Globus pallidus (tissue), 1 donor: ENCODE measurements at places on chromosomes 1 and 21.

DNA sequence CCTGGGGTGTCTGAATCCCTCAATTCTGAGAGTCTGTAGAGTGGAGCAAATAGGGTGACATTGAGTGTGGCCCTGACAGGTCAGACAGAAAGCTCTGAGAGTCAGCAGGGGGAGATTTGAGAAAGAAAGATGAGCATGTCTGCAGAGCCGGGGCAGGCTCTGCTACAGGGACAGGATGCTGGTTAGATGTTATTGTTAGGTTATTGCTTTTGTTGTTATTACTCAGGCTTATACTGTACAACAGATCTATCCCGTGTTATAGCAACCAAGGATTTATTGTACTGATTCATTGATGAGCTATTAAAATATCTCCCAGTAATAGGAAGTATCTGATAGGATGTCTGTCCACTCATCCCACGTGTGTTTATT, 59.5 kb downstream of the NFASC start:
- DNase-seq, result no peak

- no peak for DNase-seq
Observed at GRCh38 chr1:5878971-5879370, 113.3 kb downstream of the NPHP4 start.

DNA sequence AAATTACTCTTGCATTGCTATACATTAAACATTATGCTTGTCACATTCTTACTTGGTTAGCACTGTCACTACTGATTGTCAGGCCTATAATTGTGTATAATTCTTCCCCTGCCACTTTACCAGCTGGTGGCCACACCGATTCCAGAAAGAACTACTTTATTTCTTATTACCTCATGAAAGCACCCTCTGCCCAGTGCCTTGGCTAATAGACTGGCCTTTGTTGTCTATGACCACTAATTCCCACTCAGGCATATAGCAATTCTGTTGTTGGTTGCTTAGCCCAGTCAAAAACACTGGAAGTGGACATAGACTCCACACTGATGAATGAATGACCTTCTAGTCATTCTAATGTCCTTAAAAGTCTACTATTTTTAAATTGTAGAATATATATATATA, 35.6 kb downstream of the MRPL39 start:
- DNase-seq, result no peak

DNA sequence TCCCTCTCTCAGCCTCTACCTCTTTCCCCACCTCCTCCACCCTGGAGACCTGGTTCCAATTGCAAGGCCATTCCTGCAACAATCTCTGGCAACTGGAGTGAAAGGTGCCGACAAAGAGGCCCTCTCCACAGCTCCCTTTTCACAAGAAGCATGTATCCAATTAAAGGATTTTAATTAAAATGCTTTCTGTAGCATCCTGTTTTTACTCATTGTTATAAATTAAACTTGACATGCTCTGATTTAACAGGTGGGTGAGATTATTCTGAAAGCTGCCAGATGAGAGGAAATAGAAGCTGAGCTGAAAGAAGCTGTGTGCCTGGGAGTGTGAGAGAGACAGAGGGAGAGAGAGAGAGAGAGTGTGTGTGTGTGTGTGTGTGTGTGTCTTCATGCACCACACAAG, 160.5 kb downstream of the TBX15 start:
- no peak for DNase-seq

DNA sequence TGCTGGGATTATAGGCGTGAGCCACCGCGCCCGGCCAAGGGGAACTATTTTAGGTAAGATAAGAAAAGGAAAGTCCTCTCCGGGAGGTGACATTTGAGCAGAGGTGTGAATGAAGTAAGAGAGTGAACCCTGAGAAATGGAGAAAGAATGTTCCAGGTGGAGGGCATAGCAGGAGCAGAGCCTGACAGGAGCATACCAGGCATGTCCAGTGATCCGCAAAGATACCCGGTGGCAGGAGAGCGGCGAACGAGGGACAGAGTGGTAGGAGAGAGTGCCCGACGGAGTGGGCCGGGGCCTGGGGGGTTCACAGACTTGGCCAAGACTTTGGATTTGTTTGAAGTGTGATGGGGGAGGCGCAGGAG, 7.9 kb upstream of the RPS6KA1 start:
- DNase-seq, result no peak

GRCh38 chr1:227351443-227351842, 33.2 kb upstream of the CDC42BPA start:
- DNase-seq, result no peak

DNA sequence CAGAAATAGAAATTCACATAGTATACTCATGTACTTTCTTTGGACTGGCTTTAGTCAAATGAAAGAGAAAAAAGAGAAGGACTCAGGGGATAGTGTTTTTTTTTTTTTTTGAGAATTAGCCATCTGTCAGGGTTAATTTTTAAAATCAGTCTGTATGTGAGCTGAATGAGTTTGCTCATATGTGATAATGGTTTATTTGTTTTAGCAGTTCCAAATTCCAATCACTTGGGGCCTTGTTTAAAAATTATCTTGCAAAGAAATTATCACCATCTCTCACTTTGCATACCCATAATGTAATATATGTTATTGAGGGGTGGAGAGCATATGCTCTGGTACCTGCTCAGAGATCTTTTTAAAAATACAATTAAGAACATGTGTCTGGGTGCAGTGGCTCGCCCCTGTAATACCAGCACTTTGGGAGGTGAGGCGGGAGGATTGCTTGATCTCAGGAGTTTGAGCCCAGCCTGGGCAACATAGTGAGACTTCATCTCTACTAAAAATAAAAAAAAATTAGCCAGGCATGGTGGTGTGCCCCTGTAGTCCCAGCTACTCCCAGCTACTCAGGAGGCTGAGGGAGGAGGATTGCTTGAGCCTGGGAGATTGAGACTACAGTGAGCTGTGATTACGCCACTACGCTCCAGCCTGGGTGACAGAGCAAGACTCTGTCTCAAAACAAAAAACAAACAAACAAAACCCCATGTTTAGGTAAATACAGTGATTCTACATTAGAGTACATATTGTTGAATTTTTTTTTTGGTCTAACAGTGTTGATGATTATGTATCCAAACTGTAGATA, 19.7 kb downstream of the GNAI3 start:
- DNase-seq, result no peak

GRCh38 chr1:12665511-12665910, 21.6 kb downstream of the AADACL4 start:
- DNase-seq, result no peak

DNA sequence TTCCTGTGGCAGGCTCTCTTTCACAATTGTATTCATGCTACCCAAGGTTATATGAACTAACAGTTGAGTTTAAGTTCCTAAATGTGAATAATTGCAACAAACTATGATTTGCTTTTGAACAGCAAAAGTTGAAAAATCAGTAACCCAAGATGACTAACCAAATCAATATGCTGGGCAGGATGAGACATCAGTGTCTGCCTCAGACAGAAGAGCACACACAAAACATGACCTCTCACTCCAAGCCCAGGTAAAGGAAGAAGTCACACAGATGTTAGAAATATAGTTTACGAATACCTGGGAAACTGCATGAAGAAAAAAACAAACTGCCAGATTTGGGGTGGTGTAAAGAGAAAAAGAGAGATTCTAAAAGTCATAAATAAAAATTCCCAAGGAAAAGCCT, 3.5 kb downstream of the OR2L13 start:
- no peak for DNase-seq

GRCh38 chr1:26132128-26132833, 20.7 kb downstream of the PDIK1L start:
- DNase-seq, result no peak

DNA sequence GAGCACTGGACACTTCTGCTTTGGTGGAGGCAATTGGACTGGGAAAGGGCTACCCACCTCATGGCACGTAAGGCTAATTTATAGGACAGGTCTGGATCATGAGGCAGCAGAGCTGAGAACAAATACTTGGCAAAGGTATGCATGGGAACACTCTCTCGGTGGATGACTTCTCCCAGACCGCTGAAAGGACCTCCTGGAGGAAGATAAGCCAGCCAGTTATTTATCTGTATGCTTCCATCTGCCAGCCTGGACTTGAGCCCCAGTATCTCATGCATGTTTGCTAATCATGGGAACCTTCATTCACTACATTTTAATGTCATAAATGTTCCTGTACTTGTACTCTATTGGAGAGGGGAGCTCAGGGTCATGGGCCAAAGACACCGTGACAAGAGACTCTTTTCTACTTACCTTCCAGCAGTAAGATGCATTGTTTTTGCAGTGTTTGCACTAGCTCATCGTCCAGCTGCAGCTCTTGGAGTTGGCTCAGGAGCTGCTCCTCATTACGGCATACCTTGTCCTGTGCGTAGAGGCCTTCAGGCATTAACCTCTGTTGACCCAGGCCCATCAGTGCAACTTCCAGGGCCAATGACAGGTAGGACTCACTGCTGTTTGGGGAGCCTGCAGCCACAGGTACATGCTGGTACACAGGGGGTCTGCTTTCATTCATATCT, 23.7 kb downstream of the UROD start:
- DNase-seq, result no peak

DNA sequence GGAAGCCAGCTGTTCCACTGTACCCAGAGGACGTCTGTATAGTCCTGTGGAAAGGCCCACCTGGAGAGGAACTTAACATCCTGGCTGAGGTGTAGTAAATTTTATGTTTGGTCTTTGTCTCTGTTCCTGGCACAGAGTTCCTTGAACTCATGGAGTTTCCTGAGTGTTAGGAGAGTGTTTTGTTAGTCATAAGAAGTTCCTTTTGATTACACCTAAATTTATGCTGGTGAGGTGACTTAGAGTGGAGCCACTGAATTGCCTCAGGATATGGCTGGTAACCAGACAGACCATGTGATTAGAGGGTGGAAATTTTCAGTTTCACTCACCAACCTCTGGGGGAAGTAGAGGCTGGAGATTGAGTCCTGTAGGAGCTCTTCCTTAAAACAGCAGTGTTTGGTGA, 57.9 kb downstream of the RASAL2 start:
- DNase-seq, result no peak

DNA sequence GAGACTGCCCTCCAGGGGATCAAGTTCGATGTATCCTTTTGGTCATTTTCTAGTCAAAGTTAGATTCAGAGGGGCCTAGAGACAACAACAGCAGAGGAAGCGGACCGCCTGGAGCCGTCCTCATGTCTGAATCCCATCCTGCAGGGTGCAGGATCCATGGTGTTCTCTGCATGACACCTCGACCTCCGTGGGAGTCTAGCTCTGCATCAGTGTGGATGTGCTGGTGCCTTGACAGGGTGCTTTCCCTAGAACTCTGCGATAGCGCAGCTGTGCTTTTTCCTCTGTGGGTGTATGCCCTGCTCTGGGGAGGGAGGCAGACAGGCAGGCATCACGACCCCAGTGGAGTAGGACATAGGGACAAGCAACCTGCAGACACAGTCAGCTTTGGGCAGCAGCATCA, 48.2 kb upstream of the A3GALT2 start:
- DNase-seq, result no peak

DNA sequence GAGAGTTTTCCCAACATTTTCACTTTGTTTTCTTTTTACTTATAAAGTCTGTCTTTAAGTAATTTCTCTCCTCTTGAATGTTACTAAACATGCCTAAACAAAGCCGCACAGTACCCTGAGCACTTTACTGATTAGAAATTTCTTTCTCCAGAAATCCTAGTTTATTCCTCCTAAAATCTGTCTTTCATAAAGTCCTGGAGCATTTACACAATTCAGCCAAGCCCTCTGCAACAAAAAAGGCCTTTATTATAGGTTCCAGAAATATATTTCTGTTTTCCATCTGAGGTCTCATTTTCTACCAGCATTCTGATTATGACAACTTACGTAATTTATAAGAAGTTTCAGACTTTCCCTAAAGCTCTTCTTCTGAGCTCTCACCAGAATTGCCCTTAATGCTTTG, 549.5 kb upstream of the OLFM3 start:
- no peak for DNase-seq

DNA sequence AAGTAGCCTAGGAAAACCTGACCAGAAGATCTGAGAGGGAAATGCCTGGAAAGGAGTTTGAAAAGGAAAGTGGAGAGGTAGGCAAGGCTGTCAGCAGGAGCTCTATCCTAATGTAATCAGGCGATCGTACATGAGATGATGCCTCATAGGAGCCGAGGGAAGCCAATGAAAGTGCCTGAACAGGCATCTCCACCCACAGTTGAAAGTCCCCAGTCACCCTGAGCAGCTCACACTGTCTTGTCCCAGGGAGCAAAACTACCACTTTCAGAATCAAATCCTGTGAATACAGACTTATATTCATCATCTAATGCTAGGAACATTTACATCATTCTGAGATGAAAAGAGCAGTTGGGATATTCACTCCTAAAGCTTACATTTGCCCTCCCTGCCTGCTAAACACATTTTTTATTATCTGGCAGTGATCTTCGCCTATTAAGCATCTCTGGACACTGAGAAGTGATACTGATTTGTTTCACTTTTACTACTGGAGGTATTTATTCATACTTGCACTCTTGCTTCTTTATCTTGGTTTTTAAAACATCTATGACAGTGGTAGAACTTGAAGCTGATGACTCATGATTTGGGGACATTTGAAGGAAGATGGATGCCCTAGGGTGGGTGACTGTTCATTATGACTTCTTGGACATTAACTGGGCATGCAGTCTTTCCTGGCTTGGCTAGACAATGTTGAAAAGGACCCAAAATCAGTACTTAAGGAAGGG, 221.6 kb downstream of the SEC16B start:
- no peak for DNase-seq

- DNase-seq, result no peak
Observed at GRCh38 chr21:42032968-42033367, 22.8 kb upstream of the ZBTB21 start.

DNA sequence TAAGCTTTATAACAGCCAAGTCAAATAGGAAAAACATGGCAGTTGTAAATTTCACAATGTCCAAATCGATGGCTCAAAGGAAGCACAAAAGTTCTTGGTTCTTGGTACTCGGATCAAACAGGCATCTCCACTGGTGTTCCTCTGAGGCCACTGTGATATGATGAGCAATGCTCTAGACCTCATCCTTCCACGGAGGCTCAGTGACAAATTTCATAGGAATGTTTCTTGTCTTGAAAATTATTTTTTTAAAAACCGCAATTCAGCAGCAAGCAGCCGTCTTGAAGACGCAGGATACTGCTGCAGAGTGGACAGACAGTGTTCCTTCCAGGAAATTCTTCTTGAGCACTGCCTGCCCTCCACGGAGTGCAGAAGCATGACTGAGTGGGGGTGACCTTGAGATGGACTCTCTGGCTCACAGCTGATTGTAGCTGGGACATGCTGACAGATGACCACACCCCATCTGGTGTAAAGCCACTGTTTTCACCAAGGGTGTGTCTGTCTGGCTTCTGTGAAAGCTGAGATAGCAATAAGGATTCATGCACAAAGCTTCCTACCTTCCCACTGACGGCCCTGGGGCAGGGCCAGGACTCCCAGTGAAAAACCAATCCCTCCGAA, 61.9 kb downstream of the TIAM1 start:
- no peak for DNase-seq
